T-helper 2 cell treated with Interferon-gamma antibody and Interleukin-4, amounts not matched to agents 5 μg/mL and 100 μg/mL, for 36 hours (primary cell): ENCODE measurements at places on chromosomes 5 and 9.

GRCh38 chr5:7894860-7895259, 25.9 kb downstream of the MTRR start:
- DNase-seq, result no peak

DNA sequence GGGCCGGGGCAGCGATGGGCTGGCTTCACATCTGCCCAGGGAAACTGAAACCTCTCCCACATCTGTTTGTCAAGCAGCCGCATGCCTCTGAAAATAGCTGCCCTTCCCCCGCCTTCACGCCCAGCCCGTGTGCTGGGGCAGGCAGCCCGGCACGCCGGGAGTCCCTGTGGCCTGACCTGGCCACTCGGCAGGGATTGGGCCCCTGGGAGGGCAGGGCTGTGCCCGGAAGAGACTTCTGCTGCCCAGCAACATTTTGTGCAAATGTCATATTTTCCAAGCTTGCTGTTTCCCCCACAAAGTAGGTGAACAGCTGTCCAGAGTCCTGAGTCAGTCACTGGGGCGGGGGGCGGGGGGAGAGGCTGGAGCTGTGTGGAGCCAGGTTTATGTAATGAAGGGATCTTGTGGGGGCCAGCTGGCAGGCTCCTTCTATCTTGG, 8.2 kb downstream of the COL27A1 start:
- DNase-seq, result no peak

DNA sequence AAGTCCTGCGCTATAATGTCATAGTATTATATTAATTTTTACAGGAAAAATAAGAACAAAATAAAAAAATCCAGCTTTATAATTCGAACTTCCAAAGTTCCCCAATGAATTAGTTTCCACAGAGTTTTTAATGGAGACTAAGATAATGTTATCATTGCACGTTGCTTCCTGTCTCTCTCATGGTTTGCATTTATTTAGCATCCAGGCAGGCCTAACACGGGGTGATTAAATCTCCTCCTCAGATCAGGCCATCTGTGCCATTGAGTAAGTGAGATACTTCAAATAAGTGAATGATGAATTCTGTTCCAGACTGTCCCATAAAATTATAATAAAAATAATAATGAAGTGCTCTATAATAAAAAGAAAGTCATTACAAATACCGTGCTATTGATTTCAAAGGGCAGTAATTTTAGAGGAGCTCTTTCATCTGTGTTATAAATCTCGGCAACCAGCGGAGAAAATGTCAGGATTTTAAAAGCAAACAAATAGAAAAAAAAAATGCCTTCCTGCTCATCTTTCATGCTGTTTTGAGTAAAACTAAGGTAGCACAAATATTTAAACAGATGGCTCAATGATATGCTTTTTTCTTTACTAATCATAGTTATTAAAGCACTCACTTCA, 570.6 kb upstream of the ZNF608 start:
- no peak for DNase-seq

DNA sequence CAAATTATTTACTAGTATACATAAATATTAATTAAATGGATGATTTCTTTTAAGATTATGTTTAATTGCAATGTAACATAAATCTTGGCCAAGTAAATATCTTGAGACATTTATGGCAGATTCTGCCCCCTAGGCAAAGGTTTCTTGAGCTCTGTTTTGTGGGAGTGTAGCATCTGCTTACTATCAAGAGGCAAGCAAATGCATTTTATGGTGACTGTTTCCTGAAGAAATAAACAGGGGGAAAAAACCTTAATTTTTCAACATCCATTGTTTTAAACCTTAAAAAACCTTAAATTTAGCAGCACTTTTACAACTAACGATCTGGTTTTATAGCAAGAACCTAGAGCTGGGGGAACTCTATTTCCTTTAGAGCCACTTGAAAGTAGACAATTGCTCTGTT, 25.7 kb upstream of the FREM1 start:
- DNase-seq, result no peak

DNA sequence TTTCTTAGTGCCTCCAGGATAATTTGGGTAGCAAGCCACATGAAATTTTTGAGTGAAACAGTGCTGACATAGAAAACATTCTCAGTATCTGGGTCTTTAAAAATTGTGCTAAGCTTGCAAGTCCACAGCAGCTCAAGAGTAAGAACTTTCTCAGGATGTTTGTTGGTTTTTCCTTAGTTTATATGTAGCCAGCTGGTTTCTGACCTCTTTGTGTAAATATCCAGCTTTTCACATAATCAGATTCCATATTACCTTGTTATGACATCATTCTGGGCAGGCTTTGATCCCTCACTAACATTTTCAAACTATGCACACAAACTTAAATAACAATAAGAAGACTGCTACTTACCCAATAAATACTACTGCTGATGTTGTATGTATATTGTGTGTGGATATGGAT, 82.9 kb upstream of the VCAN start:
- no peak for DNase-seq

- DNase-seq, result no peak
Measured at GRCh38 chr5:98581112-98581997, 192.1 kb upstream of the RGMB start.

DNA sequence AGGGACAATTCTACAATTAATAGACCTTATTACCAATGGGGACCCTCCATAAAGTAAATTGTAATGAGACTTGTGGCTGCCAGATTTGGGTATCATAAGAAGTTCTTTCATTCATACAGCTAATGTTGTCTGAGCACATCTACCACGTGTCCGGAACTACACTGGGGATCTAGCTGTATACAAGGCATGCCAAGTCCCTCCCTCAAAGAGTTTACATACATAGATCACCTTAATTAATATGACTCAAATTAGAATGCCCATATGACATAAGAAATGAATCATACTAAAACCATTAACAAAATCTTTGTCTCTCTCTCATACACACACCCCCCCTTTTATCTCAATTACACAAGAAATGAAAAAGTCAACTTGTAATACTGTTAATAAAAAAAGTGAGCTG, 18.0 kb upstream of the NR4A3 start:
- no peak for DNase-seq

- no peak for DNase-seq
Measured at GRCh38 chr5:36177154-36177553, 25.2 kb downstream of the SKP2 start.

- no peak for DNase-seq
Measured at GRCh38 chr9:110951805-110952539, 86.3 kb downstream of the LPAR1 start.

DNA sequence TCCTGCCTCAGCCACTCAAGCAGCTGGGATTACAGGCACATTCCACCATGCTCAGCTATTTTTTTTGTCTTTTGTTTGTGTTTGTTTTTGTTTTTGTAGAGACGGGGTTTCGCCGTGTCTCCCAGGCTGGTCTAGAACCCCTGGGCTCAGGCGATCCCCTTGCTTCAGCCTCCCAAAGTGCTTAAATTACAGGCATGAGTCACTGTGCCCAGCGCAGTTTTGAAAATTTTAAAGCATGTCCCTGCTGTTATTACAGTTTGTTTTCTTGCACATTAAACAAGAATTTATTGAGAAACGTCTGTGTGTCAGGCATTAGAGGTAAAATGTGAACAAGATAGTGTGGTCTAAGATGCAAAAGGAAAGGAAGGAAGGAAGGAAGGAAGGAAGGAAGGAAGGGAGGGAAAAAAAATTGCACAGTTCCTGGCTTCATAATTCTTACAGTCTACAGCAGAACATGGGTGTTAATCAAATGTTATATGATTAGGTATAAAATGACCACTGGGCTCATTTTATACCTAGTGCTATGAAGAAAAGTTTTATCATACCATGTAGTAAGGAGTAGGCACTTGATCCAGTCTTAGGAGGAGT, 205.4 kb downstream of the SNX18 start:
- DNase-seq, result no peak

- DNase-seq, result no peak
Measured at GRCh38 chr5:1997640-1998347, 115.1 kb upstream of the IRX4 start.

GRCh38 chr5:102890133-102890532, 135.0 kb downstream of the PAM start:
- no peak for DNase-seq

DNA sequence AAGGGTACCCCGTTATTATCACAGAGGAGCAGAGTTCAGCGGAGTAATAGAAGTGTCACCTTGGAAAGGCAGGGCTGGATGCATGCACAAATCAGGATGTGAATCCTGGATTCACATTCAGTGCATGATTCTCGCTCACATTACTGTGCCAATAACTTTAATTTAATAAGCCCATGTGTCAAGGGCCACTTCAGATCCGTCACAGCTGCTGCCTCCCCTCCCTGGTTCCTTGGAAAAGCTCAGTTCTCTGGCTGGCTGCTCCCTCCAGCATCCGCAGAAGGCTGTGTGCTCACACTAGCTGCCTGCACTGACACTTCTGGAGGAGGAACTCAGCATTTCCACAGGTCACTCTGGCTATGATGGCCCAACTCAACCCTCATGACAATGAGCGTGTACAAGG, 256.8 kb upstream of the ADAMTS16 start:
- no peak for DNase-seq

GRCh38 chr9:23934291-23934906, 108.4 kb upstream of the ELAVL2 start:
- no peak for DNase-seq

- no peak for DNase-seq
Measured at GRCh38 chr9:2693056-2693455, 24.3 kb upstream of the KCNV2 start.

DNA sequence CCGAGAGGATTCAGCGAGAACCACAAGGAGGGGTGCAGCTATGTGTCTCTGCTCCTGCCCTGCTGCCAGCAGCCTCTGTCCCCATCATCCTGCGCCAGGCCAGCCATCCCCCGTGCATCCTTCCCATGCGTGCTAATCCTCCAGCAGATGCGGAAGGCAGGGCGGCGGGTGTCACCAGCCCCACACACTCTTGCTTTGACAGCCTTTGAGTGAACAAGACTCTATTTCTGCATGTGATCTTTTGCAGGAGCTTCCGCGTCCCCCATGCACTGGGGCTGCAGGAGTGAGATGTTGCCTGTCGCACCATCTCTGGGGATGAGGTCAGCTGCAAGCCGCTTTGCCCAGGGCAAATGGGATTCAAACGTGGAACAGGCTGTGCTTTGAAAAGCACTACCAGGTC, 58.0 kb upstream of the OLFM1 start:
- no peak for DNase-seq
